Uterine smooth muscle cell (primary cell): ENCODE measurements at places on chromosomes 3 and 15. TPM values are rescaled to one million over a fixed set of nuclear protein-coding genes. Genes with fewer than 3 reads are reported as not detected.

Gene MOBP
- under 0.01 TPM in 2 replicates for total RNA-seq

Gene CCR1
- total RNA-seq, result 0.87 and 2.7 TPM in 2 replicates

Gene CNBP
- total RNA-seq, result 248 and 334 TPM in 2 replicates

Gene SMCO1
- not detected in 2 replicates for total RNA-seq

Gene COL8A1
- 17.8 and 62.4 TPM in 2 replicates for total RNA-seq

Gene GOLGA8J
- total RNA-seq, result under 0.01 and 0.11 TPM in 2 replicates

Gene GPR87
- total RNA-seq, result not detected in 2 replicates

Gene HAPLN3
- total RNA-seq, result 2.6 and 3.9 TPM in 2 replicates

Gene MORC1
- not detected in 2 replicates for total RNA-seq

Gene LIPC
- 0.11 and 0.37 TPM in 2 replicates for total RNA-seq

Gene RBP2
- not detected in 2 replicates for total RNA-seq
